ENCODE measurements at places on chromosomes 2 and 18.

- no peak for DNase-seq
These were observed 18.2 kb downstream of the PFN4 start for GRCh38 chr2:24104906-24105305.

DNA sequence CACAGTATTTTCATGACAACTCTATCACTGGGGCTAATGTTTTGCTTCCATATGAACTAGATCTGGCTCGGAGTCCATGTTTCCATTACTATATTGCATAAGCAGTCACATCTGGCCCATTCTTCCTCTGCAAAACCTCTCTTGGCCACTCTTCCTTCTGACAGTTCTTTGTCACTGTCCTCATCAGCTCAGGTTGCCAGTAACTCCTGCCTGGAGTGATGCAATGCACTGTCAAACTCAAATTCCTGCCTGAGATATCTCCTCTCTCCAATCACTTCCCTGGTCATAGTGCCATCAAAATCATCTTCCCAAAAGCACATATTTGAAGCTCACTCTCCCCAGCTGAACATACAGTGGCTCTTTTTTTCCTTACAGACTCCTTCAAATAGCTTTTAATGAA is 66.1 kb downstream of the COLEC12 start:
- no peak for DNase-seq

- no peak for DNase-seq
These were observed 15.6 kb upstream of the ASAP2 start for GRCh38 chr2:9191041-9191481.

GRCh38 chr2:105641389-105641811 is 103.3 kb upstream of the NCK2 start:
- no peak for DNase-seq

DNA sequence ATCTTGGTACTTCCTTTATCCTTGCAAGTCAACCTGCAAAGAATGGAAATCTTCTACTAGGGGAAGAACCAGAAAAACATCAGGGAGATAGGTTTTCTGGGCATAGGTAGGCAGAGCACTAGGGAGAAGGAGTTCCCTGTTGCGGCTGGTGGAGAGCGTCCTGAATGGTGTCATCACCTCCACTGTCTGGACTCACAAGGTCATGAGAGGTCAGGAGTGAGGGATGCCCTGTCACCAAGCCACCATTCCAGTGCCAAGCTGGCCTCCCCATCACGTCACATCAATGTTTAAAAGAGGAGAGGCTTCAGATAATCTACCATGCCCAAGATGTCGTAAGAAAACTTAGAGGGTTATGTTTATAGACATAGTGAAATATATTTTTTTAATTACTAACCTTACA is 72.1 kb downstream of the BCL2 start:
- DNase-seq, result no peak

GRCh38 chr2:11813951-11814350 is 67.5 kb downstream of the LPIN1 start:
- no peak for DNase-seq
